ENCODE measurements at places on chromosomes 4 and X.

DNA sequence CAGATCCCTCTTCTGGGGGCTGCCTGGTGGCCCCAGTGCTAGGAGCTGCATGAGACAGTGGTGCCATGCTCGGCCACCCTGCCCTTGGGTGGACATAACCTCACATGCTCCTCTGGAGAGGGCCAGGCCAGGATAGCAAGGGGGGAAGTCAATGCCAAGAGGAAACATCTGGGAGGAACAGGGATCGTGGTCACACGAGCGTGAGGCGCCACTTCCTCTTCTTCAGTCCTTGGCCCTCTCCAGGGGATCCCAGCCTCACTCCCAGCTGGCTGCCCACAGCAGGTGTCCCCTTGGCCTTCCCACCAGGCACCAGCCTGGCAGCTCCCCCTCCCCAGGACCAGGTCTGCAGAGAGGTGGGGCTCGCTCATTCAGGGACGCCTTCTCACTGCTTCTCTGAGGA is 28.6 kb downstream of the TBC1D14 start:
- no peak for DNase-seq

- DNase-seq, result no peak
Observed at GRCh38 chr4:4778554-4778953, 80.9 kb upstream of the MSX1 start.

- DNase-seq, result no peak
Observed at GRCh38 chrX:78886550-78886949, 58.6 kb upstream of the P2RY10 start.

DNA sequence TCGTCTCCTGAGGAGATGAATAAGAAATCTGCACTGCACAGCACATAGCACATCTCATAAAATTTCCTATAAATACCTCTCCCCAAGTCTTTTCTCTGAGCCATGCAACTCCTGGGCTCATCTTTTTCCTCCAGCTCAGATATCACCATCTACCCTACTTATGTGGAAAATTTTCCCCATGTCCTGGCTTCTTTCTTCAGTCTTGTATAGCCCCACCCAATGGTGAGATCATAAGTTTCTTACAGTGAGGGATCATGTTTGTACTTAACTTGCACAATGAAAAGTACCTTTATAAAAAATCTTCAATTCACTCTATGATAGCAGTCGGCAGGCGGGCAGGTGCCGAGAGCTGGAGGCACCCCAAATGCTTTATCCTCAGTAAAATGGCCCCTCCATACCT is 198.6 kb upstream of the S100G start:
- no peak for DNase-seq

DNA sequence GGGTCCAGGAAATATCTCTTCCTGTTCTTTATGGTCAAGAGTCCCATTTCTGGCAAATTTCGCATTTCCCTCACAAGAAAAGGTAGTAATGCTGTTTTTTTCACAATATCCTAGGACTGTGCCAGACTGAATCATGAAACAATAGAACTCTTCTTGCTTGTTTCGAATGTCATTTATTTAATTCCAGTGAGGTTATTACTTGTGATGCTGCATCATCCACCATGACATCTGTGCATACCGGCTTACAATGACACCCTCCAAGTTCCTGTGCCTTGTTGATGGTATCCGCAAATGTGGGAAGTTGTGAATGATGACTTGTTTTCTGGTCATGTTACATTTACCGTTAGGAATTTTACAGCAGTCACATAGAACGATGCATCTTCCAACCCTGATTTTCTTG is 42.9 kb upstream of the SPRY1 start:
- no peak for DNase-seq

DNA sequence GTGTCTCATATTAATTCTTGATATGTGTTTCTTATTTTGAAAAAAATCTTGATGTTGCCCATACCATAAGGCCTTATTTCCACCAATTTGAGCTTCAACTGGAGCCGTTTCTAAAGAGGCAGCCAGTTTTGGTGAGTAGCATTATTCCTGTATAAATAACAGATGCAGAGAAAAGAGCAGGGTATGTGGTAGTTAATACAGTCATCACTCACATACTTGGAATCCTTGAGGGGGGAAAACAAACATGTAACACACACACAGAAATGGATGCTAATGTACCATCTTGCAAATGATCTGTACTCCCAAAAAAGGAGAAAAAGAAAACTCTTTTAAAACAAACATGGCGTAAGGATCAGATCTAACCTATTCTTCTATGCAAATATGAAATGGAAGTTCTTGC is 389.7 kb downstream of the GPM6A start:
- DNase-seq, result peak; percentile 74

DNA sequence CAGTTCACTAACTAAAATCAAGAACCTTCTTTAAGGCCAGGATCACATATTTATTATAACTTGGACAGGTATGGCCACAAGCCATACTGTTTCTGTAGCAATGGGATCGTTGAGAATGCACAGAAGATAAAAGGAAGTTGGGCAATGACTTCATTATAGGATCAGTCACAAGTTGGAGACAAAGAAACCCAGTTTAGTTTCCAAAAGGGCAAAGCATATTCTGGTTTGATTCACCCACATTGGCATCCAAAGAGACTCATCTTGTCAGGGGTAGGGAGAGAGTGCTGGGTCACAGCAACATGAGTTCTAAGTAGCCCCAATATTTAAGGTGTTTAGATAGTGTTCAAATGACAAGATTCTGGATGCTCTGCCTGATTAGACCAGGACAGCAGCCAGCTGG is 317.1 kb upstream of the GALNT7 start:
- no peak for DNase-seq

DNA sequence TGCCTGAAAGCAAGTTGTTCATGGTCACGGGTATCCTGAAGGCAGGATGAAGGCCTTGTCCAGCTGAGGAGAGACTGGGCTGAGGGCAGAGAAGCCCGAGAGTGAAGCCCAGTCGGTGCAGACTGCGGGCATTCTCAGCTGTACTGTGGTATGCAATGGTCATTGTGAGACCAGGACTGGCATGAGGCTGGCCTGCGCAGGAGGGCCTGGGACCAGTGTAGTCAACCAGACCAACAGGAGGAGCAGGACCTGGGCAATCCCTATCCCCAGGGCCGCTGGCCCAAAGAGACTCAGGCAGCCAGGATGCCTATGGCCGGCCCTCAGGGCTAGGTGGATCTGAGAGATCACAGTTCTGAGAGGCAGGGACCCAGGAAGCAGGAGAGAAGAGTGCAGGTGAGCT is 81.6 kb downstream of the NYX start:
- DNase-seq, result no peak

- no peak for DNase-seq
Observed at GRCh38 chrX:43845776-43846175, 36.5 kb downstream of the MAOB start.

DNA sequence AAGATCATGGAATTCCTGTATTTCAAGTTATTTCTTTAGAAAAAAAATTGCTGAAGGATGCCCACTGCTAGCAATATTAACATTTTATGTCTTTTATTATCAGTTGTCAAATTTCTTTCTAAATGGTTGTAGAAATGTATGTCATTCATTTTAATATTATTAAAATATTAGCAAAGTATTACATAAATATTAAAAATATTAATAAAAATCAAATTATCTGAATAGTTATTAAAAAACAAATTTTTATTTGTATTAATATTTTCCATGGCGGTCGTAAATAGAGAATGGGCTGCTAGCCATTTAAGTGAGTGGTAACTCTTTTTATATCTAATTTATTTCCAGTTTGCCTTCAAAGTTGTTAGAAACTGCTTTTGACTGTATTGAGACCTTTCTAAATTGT is 72.2 kb downstream of the ATP10D start:
- no peak for DNase-seq

- DNase-seq, result peak; percentile 38
Observed at GRCh38 chr4:185710487-185710995, 101.5 kb downstream of the SORBS2 start.

DNA sequence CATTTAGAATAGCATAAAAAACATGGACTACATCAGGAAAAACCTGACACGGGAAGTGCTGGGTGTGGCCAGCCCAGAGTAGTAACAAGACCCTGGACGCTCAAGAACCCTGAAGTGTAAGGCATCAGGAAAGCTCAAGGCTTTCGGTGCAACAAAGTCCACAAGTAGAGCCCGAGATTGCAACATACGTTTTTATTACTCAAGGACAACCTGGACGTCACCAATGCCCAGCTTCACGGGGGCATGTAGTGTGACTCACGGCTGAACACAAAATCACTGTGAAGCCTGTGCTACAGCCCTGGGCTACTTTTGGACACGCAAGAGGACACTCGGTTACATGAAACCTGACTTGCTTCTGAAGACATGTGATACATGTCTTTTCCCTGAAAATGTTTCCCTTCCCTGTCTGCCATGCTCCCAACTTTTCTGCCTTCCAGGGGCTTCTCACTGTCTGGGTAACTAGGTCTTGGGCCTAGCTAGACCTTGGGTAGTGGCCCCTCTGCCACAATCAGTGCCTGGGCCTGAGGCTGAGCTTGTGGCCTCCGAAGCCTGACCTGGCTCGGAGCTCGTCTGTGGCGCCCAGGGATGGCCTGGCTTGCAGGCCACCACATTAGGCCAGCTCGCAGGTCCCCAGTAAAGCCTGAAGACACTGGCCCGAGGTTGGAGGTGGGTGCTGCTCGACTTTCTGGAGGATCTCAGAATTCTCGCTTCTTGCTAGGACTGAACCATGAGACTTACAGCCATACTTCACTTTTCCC is 9.2 kb downstream of the IRAK1 start:
- no peak for DNase-seq

GRCh38 chr4:126916626-126917140 is 716.1 kb upstream of the INTU start:
- DNase-seq, result peak; percentile 66

- no peak for DNase-seq
Observed at GRCh38 chrX:49910344-49910743, 12.1 kb upstream of the CLCN5 start.

DNA sequence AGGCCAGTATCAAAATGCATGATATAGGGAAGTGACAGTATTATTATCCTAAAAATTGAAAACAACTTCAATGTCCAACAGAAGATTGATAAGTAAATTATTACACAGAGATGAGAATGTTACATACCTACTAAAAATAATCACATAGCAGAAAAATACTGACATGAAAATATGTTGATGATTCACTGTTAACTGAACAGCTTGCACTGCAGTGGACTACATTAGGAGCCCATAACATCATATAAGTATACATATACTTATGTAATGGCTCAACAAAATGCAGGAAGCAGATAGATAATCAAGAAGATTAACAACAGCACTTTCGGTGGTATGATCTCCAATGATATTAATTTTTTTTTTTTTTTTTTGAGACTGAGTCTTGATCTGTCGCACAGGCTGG is 7.1 kb downstream of the CLOCK start:
- DNase-seq, result no peak

- DNase-seq, result no peak
Observed at GRCh38 chr4:151809716-151810115, 48.9 kb upstream of the GATB start.

- no peak for DNase-seq
Observed at GRCh38 chr4:1472148-1472797, 66.0 kb upstream of the NKX1-1 start.

DNA sequence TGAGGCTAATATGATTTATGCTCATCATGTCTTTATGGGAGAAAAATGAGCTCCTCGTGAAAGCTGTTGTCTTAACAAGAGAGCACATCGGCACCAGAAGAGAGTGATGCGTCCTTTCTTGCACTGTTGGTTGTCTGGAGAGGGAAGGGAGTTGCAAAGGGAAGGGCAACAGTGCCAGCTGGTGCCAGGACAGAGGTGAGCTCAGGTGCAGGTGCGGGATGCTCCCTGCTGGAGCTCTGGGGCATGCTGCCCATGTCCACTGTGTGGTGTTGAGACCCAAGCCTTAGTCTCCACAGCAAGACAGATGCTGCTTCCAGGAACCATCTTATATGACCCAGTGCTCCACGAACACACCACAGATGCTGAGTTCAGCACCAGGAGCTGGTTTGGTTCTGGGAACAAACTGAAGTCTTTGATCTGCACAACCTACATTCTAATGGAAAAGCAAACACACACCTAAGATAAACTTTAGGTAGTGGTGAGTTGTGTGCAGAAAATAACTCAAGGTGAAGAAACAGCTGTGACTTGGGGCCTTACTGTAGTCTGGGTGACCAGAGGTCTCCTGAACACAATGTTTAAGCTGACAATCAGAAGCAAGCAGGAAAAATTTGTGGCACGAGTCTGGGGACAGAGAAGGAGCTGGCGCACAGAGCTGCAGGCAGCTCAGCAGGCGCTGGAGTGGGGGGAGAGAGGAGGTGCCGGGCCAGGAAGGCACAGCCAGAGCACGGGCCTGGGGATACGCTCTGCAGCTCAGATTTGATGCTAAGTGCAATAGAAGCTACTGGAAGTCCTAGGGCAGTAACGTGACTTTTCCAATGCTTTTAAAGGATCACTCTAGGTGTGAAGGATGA is 73.2 kb downstream of the HAUS3 start:
- no peak for DNase-seq

GRCh38 chr4:47465004-47465403 is 1.5 kb upstream of the COMMD8 start:
- no peak for DNase-seq

DNA sequence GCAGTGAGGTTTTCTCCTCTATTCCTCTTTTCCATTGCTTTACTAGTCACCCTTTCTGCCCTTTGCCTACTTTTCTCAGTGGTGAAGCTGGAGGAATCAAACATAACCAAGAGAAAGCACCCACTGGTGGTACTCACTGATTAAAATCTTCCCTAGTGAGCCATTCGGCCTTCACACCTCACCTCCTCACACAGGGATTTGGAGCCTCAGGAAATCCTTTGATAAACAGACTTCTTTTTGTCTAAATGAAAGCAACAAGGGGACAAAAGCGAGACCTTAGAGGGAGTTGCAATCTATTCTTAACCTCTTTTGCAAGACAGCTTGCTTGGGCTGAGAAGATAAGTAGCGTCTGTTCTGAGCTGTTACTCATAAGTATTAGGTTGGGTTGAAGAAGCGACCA is 572.6 kb downstream of the ZNF674 start:
- DNase-seq, result no peak

GRCh38 chr4:185825737-185826136 is 13.7 kb upstream of the SORBS2 start:
- no peak for DNase-seq
